ENCODE measurements at places on chromosomes 11 and 22.
A peak's percentile ranks its signal among the peaks of the same experiment; 100 is the strongest.

GRCh38 chr22:41940832-41941765 is 5.9 kb downstream of the CENPM start:
- peak; percentile 90 for DNase-seq

- no peak for DNase-seq
These were observed 61.9 kb upstream of the BARX2 start for GRCh38 chr11:129313541-129314297.

GRCh38 chr11:46346886-46347636 is at the start of gene DGKZ:
Gene DGKZ (plus strand): TSS chr11:46347463. CDS start chr11:46347660, 197 bp downstream.
- peak; percentile 95 for DNase-seq

DNA sequence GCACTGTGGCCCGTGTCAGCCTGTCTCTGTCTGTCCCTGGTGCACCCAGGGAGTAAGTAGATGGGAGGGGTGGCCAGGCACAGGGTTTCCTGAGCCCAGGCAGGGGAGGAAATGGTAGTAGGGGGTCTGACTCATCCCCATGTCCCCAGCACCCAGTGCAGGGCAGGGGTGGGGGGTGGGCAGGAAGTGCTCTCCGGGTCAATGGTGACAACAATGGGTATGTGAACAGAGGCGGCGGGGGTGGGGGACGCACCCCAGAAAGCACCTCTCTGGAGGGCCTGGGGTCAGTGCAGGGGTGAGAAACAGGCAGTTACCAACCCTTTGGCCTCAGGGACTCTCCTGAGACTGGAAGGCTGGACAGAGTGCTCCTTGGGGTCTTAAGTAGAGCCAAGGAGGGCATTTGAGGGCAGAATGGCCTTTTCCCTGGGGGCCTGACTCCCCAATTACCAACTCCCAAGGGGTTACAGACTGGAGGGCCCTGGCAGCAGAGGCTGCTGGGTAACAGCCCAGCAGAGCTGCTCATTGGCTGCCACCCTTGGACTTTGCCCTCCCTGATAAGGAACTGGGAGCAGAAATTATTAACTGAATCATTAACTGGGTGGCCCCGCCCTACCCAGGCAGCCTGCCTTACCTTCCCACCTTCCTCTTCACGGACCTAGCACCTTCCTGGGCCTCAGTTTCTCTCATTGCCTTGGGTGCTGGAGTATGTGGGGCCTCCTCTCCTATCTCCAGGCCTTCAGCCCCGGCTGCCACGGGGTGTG is 4.2 kb downstream of the MYRF start:
- no peak for DNase-seq

DNA sequence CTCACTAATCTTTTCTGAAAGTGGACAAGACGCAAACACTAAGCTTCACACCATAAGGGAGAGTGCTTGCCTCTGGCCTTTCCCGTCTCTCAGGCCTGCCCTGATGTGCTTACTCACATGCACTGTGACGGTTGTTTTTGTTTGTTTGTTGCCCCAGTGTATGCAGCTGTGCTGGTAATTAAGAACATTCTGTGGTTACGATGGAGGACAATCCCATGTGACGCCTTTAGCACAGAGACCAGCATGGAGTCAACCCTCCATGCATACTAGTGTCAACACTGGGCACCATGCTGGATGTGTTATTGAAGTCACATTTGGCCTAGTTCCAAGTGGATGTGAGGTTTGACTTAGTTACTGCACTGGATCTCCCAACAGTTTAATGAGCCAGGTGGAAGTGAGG is 27.8 kb upstream of the CDON start:
- no peak for DNase-seq

- no peak for DNase-seq
These were observed 20.0 kb downstream of the PRRG4 start for GRCh38 chr11:32849761-32850160.

GRCh38 chr11:104064034-104064630 is 27.7 kb downstream of the DDI1 start:
- DNase-seq = no peak

DNA sequence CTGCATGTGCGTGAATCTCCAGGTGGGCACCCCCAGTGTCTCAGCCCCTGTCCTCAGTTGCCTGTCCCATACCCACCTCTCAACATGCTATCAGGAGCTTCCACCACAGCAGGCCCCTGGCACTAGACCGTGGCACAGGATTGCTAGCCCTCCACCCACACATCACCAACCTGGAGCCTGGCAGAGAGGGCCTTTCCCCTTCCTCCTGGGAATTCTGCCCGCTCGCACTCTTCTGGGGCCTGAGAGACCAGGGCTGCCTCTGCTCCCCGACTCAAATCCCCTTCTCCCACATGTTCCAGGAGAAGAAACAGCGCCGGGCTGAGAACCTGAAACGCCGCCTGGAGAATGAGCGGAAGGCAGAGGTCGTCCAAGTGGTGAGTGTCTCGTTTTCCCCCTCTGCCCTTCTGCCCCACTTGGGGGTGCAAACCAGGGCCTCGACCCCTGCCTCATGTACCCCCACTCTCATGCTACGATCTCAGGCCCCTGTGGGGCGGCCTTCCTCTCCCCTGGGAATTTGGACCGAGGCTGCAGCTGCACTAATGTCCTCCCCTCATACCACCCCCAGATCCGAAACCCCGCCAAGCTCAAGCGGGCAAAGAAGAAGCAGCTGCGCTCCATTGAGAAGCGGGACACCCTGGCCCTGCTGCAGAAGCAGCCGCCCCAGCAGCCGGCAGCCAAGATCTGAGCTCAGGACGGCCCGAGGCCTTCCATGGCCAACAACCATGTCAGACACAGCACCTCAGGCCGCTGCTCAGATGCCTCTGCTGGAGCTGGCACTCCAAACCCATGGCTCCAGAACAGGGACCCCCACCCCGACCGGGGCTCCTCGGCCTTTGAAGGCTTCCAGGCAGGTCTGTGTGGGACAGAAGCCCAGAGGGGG is 5.9 kb downstream of the PTGDR2 start:
- no peak for DNase-seq

DNA sequence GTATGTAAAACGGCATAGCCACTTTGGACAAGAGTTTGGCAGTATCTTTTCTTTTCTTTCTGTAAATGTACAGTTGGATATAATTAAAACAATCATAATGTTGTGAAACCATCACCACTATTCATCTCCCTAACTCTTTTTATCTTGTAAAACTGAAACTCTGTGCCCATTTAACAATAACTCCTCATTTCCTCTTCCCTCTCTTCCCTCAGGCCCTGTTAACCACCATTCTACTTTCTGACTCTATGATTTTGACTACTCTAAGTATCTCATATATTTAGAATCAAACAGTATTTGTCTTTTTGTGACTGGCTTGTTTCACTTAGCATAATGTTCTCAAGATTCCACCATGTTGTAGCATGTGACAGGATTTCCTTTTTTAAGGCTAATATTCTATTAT is 10.2 kb downstream of the SCUBE2 start:
- DNase-seq = no peak

DNA sequence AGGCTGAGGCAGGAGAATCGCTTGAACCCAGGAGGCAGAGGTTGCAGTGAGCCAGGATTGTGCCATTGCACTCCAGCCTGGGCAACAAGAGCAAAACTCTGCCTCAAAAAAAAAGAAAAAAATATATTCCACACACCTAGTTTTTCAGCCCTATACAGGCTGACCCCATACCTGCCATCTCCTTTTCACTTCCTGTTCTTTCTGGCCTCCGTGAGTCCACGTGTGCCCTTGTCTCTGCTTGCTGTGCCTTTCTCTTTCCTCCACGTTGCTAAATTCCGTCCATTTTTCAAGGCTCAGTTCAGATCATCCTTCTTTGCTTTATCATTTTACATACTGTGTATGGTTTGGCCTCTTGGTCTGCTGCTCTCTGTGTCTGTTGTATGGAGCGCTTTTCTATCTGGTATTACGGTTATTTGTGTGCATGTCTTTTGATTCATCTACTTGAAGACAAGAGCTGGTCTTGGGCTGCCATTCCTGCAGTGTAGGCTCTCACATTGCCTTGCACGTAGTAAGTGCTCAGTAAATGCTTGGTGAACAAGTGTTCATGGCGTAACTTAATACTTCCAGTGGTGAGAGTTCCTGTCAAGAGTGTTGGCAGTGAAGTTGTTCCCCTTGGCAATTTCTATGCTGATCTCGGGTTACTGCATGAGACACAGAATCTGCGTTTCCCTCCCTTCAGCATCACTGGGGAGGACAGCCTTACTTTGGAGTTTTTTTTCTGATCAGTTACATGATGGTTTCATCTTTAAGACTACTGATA is 57.5 kb downstream of the PTPRJ start:
- DNase-seq = no peak

DNA sequence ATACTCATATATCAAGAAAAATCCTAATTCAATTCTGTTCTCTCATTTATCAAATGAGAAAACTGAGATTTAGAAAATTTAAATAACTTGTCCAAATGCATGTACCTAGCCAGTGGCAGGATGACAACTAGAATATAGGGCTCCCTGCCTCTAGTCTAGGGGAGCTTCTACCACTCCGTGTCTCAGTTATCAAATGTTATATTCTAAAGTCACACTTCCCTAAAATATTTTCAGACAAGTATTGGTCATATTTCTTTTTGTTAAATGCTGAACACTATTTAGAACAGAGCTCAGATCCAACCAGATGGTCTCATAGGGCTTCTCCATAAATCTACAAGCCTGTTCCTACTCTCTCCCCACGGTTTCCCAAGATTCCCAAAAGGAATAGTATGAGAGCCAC is 26.3 kb downstream of the KCNJ1 start:
- DNase-seq = no peak

DNA sequence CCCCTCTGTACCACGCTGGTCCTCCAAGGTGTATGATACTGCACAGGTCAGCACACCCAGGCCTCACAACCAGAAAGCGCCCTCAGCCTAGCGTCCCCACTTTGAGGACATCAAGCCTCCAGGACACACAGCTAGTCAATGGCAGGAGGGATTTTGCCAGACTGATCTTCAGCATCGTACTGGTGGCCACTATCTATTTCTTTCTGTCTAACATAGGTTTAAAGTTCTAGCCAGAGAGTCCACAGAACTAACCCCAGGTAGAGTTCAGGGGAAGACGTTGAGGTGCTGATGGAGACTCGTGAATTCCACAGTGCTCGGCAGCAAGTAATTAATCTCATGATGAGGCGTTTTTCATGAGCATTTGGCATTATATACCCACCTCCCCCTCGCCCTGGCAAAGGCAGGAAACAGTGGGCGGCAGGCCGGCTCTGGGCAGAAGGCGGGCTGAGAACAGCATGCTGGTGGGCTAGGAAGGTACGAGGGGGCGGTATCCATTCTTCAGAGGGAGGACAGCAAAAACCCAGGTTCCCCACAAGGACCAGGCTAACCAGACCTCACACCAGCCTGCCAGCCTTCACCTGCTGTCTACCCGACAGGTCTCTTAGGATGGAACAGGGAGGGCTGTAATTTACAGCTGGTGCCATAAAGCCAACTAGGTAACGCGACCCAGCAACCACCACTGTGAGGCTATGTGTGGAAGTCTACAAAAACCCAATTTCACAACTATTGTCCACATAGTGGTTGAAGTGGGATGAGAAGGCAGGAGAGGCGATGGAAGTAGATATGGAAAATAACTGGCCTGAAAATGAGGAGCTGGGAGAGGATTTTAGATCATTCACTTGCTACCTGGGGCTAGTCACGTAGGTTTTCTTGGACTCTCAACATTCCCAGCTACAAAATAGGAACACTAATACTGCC is 18.5 kb downstream of the MYH9 start:
- DNase-seq = no peak

GRCh38 chr11:44444770-44445321 is 120.6 kb upstream of the CD82 start:
- no peak for DNase-seq

- no peak for DNase-seq
These were observed 835 bp upstream of the RHOD start for GRCh38 chr11:67055812-67056211.
